ENCODE measurements at places on chromosomes 2 and 18.

DNA sequence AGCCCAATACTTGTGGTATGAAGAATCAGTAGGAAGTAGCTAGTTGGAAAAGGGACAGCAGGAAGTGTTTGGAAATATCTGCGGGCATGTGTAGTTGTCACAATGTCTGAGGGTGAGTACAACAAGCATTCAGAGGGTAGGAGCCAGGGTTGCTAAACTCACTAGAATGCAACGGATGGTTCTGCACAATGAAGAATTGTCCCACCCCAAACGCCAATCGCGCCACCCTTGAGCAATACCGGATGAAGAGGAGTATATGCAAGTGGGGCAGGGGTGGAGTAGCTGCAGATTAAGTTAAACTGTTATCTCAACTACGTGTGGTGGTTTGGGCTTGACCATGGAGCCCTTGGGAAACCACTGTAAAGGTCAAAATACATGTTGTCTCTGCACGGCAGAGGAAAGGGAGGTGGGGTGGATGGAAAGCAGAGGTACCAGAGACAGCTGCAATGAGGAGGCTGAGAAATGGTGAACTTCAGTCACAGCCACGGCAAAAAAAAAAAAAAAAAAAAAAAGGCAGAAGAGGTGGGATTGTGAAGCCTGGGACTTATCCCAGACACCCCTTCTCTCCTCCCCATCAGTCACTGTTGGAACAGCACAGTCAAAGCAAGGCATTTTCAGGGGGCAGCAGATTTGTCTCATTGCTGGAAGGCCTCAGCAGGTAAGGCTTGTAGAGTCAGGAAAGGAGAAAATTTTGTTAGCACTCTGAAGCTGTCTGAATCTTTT is 5.2 kb downstream of the CCL20 start:
- DNase-seq, result no peak

- DNase-seq, result no peak
These were observed 317.2 kb upstream of the ID2 start for GRCh38 chr2:8364668-8365067.

DNA sequence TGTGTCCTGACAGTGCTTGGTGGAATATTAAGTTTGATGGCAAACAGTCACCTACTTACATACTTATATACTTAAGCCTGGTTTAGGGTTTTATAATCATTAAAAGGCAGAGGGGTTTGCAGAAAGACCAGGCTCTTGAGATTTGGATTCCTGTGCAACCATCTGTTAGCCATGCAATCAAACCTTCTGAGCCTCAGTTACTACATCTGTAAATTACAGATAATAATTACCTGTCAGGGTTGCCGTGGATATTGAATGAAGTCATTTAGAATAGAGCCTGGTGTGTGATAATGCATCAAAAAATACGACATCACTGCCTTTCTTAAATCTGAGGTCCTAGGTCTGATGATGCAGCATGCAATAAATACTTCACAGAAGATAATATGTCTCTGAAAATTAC is 152.9 kb downstream of the ARHGAP28 start:
- no peak for DNase-seq

- no peak for DNase-seq
These were observed 475 bp downstream of the SLC4A1AP start for GRCh38 chr2:27664154-27664574.

DNA sequence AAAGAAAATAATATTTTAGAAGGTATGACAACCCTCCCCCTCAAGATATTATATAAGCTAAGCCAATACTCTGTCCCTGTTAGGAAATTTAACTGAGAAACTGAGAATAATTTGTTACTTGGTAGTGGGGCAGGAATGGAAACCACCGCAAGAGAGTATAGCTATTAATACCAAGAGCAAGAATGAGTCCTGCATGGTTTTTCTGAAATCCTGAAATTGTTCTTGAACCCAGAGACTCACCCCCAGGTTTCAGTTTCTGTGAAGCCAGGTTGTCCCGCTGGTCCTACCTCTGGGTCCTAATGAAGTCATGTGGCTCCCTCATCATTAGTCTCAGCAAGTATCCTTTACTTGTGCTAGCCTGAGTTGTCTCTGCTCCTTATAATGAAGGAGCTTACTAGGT is 671.0 kb upstream of the ACVR2A start:
- DNase-seq, result no peak

DNA sequence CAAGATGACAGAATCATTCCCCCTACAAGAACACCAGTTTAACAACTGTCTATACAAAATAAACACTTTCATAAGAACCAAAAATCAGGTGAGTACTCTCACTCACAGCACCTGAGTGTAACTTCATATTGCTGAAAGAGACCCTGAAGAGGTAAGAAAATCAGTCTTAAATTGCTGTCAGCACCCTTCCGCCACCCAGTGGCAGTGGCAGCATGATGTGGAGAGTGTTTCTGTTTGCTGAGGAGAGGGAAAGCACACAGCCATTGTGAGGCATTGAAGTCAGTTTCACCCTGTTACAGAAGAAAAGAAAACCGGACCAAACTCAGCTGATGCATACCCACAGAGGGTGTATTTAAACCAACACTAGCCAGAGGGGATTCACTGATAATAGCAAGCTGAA is 1240.8 kb upstream of the CRIM1 start:
- DNase-seq, result no peak

GRCh38 chr2:109348671-109349502 is 219.9 kb downstream of the SH3RF3 start:
- no peak for DNase-seq

DNA sequence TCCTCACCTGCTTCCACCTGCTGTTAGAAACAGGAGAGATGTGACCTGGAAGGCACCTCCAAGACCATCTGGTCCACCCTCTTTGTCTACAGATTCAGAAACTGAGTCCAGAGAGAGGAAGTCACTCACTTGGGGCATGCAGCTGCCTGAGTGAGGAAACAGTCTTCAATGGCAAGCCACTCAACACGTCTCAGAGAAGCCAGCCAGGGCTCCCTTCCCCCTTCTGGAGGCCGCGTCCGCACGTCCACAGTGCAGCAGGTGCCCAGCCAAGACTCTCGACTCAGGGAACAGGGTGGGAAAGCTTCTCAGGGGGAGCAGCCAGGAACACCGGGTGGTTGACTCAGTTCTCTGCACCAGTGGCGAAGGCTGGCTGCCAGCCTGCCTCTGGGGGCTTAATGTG is 201.7 kb downstream of the BCL11A start:
- no peak for DNase-seq

- no peak for DNase-seq
These were observed 82.8 kb upstream of the HAAO start for GRCh38 chr2:42874949-42875801.

- no peak for DNase-seq
These were observed 120.8 kb upstream of the FOSL2 start for GRCh38 chr2:28271919-28272250.

DNA sequence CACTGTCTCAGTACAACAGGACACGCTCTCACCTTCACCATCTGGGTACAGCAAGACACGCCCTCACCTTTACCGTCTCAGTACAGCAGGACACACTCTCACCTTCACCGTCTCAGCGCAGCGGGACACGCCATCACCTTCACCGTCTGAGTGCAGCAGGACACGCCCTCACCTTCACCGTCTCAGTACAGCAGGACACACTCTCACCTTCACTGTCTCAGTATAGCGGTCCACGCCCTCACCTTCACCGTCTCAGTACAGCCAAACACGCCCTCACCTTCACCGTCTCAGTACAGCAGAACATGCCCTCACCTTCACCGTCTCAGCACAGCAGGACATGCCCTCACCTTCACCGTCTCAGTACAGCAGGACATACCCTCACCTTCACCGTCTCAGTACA is 109.9 kb upstream of the CTDP1 start:
- DNase-seq, result no peak

DNA sequence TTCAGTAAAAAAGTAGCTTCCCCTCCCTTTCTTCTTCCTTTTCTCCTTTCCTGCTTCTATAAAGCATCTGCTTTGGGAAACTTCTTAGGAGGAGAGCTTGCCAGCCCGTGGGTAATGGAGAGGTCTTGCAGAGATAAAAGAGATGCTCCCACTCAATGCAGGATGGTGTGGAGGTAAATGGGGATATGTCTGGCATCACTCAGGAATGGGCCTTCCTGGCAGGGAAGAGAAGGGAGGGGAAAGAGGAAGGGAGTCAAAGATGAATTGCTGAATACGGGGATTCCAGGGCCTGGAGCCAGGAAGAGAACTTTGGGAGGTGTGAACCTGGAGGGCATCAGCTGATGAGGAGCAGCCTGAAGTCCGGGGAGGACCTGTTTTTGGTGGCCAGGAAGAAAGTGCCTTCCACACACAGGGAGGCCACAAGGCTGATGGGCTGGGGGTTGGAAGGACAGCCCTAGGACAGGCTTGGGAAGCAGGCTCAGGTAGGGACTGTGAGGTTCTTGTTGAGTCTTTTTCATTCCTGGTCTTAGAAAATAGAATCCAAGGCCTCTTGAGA is 25.2 kb downstream of the IL1B start:
- no peak for DNase-seq

GRCh38 chr2:204415406-204416181 is 129.7 kb upstream of the PARD3B start:
- DNase-seq, result no peak

DNA sequence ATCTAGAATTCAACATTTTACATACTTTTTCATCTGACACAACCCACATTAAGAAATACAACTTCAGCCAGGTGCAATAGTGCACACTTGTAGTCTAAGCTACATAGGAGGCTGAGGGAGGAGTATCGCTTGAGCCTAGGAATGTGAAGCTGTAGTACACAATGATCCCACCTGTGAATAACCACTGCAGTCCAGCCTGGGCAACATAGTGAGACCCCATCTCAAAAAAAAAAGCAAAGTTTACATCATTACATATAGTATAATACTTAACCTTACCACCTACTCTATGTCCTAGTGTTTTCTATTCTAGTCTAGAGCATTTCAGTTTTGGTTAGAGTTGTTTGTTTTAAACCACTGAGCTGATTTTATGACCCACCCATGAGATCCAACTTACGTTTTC is 86.5 kb upstream of the FAM117B start:
- no peak for DNase-seq

GRCh38 chr2:18610090-18610489 is 20.7 kb upstream of the NT5C1B start:
- DNase-seq, result no peak

- no peak for DNase-seq
These were observed 31.3 kb downstream of the USP40 start for GRCh38 chr2:233535271-233535670.

DNA sequence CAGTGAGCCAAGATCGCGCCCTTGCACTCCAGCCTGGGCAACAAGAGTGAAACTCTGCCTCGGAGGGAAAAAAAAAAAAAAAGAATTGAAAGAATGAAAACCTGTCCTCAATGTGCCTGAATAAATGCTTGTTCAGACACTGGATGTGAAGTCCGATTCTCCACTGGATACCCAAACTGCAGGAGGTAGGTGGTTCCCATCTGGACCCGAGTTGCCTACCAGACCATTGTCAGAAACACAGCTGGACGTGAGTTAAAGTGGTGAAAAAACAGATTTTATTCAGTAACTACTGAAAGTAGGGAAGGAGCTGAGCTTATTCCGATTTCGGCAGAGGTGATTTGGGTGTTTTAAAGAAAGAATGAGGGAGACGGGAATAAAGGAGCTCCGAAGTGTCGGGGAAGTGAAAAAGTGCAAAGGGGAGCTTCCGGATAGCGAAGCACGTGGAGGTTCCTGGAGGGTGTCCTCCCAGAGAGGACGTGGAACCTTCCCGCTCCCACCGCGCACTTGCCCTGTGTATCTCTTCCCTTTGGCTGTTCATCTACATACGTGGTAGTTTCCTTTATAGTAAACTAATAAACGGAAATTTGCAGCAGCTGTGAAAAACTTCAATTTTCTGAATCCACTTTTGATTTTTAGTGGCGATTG is 10.4 kb upstream of the ZDBF2 start:
- no peak for DNase-seq

DNA sequence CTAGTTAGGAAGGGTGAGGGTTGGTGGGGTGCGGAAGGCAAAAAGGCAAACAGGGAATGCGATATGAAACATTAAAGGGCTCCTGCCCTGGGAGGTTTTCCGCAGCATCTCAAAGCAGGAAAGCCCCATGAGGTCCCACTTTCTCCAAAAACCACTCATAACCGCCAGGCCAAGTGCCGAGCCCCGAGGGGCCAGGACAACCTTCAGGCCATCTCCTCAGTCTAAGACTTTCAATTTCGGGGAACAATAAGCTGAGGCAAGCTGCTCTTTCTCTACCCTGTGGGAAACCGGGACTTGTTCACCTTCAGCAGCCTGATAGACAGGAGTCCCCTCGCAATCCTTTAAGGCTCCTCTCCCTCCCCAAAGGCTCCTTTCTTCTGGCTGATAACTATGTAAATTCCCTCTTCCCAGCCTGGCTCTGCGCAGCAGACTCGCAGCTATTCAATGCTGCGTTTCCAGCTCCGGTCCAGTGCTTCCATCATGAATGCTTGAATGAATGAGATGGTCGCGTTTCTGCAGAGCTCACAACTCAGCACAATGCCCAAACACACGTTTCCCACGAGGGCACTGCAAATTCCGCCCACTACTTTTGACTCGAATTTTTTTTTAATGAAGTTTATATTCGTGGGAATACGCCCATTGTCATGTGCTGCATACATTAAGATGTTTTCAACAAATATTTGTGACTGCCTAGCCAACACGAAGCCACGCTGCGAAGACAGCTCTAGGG is 1.4 kb downstream of the LAMA1 start:
- no peak for DNase-seq

- peak; percentile 21 for DNase-seq
These were observed 316.4 kb downstream of the DSEL start for GRCh38 chr18:67199993-67200617.

- DNase-seq, result peak; percentile 58
These were observed 296.1 kb downstream of the RND3 start for GRCh38 chr2:150191349-150191748.

DNA sequence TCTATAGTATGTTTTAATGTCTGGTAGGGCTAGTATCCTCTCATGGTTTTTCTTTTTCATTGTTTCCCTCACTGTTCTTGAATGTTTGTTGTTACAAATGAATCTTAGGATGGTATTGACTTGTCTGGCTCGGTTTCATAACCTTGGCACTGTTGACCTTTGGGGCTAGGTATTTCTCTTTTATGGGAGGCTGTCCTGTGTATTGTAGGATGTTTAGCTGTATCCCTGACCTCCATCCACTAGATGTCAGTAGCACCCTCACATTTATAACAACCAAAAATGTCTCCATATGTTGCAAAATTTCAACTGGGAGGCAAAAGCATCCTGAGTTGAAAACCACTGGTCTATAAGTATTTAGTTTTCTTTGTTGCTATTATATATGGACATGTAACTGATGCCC is 7.0 kb upstream of the AOX1 start:
- DNase-seq, result no peak
